PC-9 (cell line): ENCODE measurements at places on chromosomes 16 and 17. TPM values are rescaled to one million over a fixed set of nuclear protein-coding genes. Genes with fewer than 3 reads are reported as not detected.

The GRAP gene
- 0.48 and 0.93 TPM in 2 replicates for total RNA-seq

The NPIPA2 gene
- total RNA-seq: 2.6 and 3.0 TPM in 2 replicates

The AFMID gene
- 30.4 and 43.6 TPM in 2 replicates for total RNA-seq

The CDH16 gene
- total RNA-seq: not detected in 2 replicates

The RASL10B gene
- total RNA-seq: 0.11 and 0.20 TPM in 2 replicates

The FBXL16 gene
- 22.2 and 24.0 TPM in 2 replicates for total RNA-seq

GRCh38 chr16:70391881-70392481, 45.3 kb downstream of the DDX19A start:
- no peak for DNase-seq

DNA sequence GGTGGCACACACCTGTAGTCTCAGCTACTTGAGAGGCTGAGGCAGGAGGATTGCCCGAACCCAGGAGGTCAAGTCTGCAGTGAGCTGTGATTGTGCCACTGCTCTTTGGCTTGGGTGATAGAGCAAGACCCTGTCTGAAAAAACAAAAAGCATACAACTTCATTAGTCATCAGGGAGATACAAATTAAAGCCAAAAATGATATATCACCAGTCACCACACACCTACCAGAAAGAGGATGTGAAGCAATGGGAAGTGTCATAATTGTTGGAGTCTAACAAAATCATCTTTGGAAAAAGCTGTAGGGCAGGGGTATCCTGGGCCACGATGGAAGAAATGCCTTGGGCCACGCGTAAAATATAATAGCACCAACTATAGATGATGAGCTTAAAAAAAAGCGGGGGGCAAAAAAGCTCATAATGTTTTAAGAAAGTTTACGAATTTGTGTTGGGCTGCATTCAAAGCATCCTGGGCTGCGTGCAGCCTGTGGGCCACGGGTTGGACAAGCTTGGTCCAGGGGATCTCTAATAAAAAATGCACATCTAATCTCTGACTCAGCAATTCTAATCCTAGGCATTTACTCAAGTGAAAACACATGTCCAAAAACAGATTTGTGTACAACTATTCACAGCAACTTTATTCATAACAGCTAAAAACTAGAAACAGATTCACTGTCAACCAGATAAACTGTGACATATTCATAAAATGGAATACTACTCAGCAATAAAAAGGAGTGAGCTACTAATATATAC, 65.9 kb downstream of the HIC1 start:
- no peak for DNase-seq

GRCh38 chr17:2694381-2695242, 17.0 kb downstream of the CLUH start:
- no peak for DNase-seq

- no peak for DNase-seq
Observed at GRCh38 chr16:87358250-87358649, 25.3 kb downstream of the FBXO31 start.

- no peak for DNase-seq
Observed at GRCh38 chr17:27276653-27277156, 17.2 kb upstream of the WSB1 start.

- DNase-seq: no peak
Observed at GRCh38 chr16:81808933-81809480, 29.9 kb downstream of the PLCG2 start.

DNA sequence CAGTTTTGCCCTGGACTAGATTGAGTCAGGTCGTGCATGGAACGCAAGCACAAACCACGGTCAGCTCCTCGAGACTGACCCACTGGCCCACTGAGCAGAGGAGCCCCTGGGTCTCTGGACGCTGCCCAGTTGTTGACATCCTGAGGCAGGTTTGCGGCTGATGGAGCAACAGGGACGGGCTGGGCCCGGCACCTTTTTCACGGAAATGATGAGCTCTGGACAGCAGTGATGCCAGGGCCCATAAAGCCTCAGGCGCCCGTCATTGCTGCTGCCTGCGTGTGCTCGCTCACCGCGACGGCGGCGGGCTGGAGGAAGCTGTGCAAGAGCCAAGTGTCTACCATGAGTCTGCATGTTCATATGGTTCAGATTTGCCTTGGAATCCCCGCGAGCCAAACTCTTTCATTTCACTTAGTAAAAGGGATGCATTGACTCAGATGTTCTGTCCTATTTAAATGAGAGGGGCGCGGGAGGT, 30.8 kb upstream of the CRISPLD2 start:
- DNase-seq: no peak

DNA sequence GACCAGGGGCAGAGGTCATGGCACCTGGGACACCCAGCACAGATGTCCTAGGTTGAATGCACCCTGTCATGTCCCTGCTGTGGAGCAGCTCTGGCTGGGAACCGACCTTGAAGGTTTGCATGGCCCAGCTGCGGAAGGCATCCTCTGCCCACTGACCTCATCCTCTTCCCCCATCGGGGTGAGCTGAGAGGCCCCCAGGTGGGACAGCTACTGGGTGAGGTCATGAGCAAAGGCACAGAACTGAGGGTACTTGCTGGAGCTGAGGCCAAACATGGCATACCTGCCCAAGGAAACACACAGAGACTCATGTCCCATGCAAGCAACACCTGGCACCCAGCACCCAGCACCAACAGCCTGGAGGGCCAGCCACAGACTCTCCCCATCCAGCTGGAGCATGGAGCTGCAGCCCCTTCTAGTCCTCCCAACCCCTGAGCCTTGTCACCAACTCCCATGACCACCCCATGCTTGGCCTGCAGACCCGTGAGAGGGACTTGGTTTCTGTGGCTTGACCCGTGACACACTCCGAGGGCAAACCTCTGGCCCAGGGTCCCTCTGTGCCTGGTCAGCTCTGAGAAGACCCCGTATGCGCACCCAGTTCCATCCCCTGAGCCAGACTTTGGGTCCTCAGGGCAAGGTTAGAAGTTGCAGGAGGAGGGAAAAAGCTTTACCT, 33.1 kb downstream of the LGALS9 start:
- no peak for DNase-seq

GRCh38 chr17:65514541-65514940, 46.9 kb downstream of the AXIN2 start:
- no peak for DNase-seq

GRCh38 chr17:42183741-42184711, 1.2 kb downstream of the HCRT start:
- DNase-seq: peak; percentile 37

DNA sequence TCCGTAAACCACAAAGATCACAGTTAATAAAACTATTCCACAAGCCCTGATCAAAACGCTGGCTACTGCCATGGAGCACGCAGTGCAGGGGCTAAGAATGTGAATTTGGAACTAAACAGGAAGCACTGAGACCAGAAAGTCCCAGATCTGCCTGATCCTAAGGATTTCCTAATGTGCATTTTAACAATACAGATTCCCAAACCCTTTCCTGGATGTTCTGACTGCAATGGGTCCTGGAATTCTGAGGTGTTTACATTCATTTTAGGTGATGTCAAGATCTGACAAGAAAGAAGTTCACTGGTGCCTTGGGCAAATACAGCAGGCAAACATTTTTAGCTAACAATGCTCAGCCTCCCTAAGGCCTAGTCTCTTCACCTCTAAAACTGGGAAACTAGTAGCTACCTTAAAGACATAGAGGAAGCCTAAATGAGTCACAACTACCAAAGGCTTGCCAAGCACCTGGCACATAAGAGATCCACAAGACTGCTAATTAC, 10.3 kb downstream of the NSMCE1 start:
- DNase-seq: peak; percentile 66

DNA sequence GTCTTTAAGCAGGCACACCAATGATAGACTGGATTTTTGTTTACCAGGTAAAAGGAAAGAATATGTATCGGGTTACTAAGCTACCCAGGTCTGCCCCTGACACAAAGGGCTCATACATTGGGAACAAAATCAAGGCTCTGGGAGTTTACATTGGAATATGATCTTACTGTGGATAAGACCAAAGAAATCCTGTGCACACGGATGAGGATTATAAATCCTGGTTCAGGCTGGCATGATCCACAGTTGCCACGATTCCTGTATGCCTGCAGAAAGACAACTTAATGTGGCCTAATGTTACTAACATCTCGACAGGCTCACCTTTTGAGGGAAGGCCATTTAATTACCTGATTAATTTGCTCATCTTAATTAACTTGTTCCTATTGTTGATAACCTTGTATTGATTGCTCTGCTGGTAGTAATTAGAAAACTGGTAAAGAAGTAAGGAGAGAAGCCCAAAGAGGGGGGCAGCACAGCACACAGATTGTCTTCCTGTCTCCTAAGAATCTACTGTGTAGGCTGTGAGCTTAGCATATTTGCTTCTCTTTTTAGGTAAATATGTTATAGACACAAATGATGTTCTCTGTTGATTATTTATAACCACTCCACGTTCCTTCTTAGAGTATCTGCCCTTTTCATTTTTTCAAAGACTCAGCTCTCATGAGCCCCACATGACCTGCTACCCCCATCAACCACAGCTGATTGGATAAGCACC, 51.0 kb upstream of the TOX3 start:
- no peak for DNase-seq

GRCh38 chr16:82013139-82013538, 1.9 kb upstream of the SDR42E1 start:
- no peak for DNase-seq

- DNase-seq: no peak
Observed at GRCh38 chr16:30570636-30571444, 674 bp downstream of the ZNF688 start.

GRCh38 chr17:59073972-59074371, 32.7 kb downstream of the TRIM37 start:
- DNase-seq: no peak

DNA sequence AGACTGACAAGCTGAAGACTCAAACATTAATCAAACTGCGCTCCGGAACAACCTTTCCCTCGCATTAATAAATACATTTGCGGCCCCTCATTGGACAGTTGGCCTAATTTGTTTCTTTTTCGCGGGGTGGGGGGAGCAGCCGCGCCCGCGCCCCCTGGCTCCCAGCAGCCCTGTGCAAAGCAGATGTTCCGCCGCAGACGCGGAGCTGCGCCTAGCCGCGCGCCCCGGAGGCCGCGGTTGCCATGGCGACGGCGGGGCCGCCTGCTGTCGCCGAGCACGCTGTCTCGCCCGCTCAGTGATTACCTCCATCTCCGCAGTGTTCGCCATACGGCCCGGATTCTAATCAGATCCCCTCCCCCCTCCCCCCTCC, 25.5 kb downstream of the COPZ2 start:
- no peak for DNase-seq

- no peak for DNase-seq
Observed at GRCh38 chr17:32772453-32773025, 104.4 kb downstream of the MYO1D start.

DNA sequence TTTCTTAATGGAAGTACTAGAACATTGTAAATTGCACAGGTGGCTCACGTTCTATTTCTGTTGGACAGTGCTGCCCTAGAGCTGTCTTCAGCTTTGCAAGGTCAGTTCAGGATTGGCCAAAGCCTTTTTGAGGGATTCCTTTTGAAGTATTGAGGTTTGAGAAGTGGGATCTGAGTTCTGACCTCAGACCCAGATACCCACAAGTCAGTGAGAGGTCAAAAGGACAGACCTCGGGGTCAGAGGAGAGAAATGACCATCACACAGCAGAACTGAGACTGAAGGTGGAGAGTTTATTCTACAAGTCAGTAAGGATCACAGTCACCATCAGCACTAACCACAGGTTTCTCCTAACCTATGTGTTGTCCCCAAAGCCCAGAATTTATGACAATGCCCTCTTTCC, 1.7 kb downstream of the ACSM5 start:
- no peak for DNase-seq

DNA sequence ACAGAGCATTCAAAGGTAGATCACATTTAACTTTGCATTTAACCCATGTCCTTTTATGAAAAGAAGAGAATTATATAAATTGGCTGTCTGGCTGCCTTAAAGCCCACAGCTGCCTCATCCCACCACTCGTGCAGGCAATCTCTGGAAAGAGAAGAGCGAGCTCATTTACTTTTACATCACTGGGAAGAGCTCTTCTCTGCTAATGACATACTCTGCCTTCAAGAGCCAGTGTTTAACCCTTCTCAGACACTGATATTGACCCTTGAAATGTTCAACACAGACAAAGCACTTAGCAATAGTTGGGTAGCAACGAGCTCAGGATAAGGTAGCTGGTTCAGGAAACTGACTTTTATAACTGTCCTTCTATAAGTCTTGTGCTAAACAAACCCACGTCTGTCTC, 6.8 kb downstream of the KRT38 start:
- DNase-seq: no peak
